ENCODE measurements at places on chromosomes 6 and 20. TPM values are rescaled to one million over a fixed set of nuclear protein-coding genes. Genes with fewer than 3 reads are reported as not detected.

Gene SDC4
- 53.4 TPM for total RNA-seq

Gene C6orf52
- total RNA-seq, result 1.9 TPM

Gene LAMA2
- 0.20 TPM for total RNA-seq

DNA sequence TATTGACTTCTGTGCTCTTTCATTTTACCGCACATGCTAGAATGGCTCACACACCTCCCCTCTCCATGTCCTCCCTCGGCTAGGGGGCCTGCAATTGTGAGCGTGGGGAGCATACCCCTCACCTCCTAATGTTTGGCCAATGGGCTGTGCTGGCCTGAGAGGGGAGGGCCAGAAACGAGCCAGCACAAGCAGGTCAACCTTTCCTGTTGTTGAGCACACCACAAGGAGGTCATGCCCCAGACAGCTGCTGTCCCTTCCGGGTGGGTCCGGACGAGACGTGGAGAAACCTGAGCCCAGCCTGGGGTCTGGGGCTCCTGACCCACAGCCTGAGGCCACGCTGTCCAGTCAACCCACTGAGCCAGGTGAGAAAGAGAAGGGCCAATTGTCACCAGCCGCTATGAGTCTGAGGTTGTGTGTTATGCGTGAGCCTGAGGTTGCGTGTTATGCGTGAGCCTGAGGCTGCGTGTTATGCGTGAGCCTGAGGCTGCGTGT lies 77.4 kb downstream of the TTLL2 start:
- DNase-seq, result no peak

DNA sequence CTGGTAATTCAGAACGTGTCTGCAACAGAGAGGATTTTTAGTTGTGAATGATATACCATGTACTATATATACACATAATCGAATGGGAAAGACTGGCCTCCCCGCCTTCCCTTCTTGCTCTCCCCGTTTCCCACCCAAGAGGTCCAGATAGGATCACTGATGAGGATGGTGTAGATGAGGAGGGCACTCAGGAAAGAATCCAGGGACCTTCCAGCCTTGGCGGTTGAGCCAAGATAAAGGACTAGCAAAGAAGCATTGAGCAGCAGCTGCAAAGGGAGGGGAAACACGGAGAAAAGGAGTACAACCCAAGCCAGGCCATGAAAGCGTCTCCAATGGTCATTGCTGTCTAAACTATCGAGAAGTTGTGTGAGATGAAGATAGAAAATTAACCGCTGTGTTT lies 84.0 kb upstream of the EXOC2 start:
- DNase-seq, result no peak

DNA sequence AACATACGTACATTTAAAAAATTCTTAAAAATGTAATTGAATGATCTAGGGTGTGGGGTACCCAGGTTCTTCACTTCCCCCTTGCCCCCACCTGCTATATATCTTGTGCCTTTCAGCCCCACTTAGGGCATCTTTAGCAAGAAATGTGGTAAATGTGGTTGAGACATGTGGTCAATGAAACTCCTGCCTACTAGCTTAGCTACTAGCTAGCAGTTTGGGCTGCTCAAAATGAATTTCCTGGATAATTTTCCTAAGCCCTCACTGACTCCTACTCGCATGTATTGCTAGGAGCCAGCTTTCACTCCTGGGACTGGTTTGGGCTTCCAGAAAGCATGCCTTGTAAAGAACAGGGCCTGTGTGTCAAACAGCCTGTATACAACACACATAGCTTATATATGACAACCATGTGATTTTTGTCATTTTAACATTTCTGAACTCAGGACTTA lies 257.3 kb downstream of the ATXN1 start:
- DNase-seq, result no peak

DNA sequence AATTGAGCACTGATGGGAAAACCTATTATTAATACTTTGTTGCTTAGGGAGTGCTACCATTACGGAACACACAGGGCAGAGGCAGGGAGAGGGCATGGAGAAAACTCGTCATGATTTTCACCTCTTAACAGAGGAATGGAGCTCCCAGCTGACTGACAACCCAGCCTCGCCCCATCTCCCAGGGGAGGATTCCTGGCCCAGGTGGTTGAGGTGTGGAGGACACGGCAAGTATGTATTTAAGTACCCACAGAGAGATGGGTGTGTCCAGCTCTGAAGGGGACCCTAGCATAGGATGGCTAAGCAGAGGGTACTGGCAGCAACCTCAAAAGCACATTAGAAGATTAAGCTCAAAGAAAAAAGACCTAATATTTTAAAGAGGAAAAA lies 261.9 kb upstream of the MOCS1 start:
- no peak for DNase-seq

GRCh38 chr6:12294851-12295536 lies 4.8 kb downstream of the EDN1 start:
- DNase-seq, result no peak

DNA sequence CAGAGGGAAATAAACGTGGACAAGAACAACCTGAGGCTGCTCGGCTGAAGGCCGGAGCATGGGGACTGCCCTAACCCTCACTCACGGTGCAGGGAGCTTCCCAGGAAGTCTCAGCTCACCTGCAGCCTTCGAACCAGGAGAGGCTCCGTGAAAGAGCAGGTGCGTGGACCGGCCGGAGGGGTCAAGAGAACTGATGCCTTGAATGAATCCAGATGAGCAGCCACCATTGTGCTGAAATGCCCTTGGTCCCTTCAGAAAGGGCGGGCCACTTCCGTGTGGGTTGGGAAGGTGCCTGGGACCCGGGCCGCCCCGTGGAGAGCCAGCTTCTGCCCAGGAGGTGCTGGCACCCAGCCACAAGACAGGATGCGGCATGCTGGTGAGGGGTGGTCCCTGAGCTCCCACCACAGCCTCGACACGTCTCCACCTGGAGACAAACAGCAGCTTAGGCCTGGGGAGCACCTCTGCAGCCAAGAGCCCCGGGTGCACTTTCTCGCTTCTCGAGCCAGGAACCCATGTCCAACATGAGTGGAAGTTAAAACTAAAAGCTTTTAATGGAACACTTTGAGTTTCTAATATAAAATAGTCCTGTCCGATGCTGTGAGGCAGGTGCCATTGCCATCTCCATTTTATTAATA lies 83.5 kb downstream of the TTLL2 start:
- DNase-seq, result no peak

- DNase-seq, result no peak
These were observed 39.2 kb downstream of the TAF4 start for GRCh38 chr20:62026564-62026856.

DNA sequence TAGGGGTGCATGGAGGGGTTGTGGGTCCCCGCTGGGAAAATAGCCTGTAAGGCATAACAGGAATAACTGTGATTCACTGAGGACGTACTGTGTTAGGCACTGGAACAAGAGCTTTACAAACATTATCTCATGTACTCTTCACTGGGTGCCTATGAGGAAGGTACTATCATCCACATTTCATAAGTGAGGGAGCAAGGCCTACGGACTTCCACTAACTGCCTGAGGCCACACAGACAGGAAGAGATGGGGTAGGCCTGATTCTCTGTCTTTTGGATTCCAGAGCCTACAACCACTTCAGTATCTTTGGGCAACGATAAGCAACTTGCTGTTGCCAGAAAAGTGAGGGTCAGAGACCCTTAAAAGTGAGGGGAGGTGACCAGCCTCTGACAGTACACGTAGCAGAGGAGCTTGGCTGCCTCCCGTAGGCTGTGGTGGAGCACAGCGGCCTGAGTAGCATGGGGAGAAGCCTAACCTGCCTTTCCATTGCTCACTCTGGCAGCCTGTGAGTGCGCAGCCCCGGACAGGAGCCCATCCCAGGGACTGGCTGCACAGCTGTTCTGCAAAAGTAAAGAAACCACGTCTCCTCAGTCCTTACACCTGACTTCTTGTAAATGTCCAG lies 30.4 kb downstream of the PSMB1 start:
- DNase-seq, result peak; percentile 5

DNA sequence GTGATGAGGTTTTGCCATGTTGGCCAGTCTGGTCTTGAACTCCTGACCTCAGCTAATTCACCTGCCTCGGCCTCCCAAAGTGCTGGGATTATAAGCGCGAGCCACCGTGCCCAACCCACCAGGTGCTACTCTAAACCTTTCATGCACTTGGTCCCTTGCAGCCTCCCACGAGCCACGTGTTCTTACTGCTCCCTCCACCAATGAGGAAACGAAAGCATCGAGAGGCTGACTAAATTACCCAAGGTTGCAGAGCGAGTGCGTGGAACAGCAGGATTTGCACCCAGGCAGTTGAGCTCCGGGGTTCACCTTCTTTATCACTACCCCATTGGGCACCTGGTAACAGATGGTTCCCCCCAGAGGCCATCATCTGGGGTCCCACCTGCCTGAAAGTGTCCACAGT lies 208.3 kb downstream of the LY86 start:
- DNase-seq, result no peak

- no peak for DNase-seq
These were observed 38.6 kb downstream of the NKX2-4 start for GRCh38 chr20:21358737-21359136.

- no peak for DNase-seq
These were observed 17.2 kb upstream of the NCR2 start for GRCh38 chr6:41318261-41318653.

GRCh38 chr20:31496761-31497295 lies 17.4 kb upstream of the HM13 start:
- peak; percentile 37 for DNase-seq

DNA sequence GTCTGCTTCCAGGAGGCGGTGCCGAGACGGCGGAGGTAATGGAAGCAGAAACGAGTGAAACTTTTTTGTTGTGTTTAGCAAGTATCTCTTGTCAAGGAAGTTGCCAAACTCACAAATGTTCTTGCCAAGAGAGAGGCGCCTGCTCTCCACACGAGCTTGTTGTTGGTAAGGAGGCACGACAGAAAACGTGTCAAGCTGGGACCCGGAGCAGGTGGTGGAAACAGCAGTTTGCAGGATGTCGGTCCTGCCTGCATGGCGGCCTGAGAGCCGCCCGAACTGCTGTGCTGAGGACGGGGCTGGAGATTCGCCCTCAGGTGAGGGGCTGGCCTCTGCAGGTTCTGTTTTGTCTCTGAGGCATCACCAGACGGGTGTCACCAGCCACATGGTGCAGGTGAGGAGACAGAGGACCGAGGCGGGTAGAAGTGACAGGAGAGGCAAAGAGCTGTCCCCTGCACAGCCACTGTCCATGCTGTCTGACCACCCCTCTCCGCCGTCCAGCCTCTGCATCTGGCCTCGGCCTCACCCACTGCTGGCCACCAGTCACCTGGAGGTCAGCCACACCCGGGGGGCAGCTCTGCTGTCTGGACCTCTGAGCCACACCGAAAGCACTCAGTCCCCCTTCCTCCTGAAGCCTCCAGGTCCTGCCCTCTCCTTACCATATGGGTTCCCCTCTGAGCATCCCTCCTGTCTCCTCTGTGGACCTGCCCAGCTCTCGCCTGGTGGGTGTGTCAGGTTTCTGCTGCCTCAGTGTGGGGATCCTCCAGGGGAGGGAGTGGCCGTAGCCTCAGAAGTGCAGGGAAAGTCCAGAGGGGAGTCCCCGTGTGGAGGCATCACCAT lies 261.5 kb downstream of the TAF4 start:
- no peak for DNase-seq

- no peak for DNase-seq
These were observed 33.9 kb downstream of the JAG1 start for GRCh38 chr20:10639737-10640556.

DNA sequence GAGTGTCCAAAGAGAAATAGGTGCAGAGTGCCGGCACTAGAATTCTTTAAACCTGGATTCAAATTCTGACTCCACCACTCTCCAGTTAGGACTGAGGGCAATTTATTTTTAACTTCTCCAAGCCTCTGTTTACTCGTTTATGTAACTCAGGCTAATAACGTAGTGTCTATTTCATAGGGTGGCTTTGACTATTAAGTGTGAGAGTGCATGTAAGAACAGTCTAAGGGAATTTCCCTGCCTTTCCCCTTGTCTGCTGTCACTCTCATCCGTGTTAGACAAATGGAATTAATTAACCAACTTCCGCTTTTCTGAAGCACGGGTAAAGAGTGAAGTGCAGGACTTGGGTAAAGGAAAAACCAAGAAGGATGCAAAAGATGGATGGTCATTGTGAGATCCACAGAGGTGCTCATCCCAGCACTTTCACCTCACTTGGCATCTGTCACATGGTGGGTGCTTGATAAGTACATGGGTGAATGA lies 4.1 kb upstream of the ZKSCAN8 start:
- no peak for DNase-seq

- no peak for DNase-seq
These were observed 108.7 kb downstream of the FYN start for GRCh38 chr6:111764238-111765175.

Data from HT1080 (cell line).